ENCODE measurements at places on chromosomes 4 and X.

DNA sequence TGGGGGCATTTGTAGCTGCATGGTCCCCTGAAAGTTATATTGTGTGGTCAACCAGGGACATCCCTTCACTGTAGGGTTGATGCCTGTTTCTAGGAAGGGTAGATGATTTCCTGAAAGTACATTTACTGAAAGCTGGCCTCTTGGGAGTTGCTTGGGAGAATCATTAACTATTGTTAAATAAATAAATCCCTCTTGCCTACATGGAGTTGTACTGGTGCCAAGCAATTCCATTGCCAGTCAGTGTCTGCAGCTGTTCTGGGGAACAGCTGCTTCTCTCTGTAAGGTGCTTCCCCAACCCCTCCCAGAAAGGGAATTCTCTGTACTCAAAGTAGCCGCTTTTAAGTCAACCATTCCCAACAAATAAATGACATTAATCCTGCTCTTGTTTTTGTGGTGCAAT, 51.1 kb downstream of the C4orf51 start:
- peak; percentile 80 for DNase-seq

DNA sequence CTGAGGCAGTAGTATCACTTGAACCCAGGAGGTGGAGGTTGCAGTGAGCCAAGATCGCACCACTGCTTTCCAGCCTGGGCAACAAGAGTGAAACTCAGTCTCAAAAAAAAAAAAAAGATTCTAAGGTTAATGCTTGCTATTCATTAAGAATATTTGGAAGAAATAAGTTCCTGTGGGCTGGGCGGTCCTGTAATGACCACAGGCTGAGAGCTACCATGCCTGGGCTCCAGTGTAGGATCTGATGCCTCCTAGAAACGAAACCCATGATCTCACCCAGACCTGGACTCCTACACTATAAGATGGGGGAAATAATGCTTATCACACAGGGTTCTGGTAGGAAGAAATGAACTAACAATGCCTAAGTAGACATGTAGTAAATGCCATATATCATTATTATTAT, 17.8 kb downstream of the TMEM192 start:
- DNase-seq, result no peak

DNA sequence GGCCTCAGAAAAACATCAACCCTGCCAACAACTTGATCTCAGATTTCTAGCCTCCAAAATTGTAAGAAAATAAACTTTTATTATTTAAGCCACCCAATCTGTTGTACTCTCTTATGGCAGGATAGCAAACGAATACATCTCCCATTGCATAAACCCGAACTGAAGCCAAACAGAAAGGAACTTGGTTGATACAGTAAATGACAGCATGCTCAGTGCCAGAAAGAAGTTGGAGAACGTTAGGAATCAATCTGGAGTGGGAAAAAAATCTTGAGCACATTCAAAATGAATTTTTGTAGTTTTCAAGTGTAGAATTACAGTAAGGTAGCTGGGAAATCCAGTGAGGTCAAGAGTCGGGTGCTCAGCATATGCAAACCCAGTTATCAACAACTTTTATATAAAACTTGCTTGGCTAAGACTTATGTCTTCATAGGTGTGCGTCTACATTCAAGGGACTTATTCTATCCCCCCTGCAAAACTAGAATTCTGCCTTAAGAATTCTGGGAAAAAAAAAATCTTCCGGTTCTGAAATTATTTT, 157.5 kb upstream of the ANKRD50 start:
- DNase-seq, result no peak

DNA sequence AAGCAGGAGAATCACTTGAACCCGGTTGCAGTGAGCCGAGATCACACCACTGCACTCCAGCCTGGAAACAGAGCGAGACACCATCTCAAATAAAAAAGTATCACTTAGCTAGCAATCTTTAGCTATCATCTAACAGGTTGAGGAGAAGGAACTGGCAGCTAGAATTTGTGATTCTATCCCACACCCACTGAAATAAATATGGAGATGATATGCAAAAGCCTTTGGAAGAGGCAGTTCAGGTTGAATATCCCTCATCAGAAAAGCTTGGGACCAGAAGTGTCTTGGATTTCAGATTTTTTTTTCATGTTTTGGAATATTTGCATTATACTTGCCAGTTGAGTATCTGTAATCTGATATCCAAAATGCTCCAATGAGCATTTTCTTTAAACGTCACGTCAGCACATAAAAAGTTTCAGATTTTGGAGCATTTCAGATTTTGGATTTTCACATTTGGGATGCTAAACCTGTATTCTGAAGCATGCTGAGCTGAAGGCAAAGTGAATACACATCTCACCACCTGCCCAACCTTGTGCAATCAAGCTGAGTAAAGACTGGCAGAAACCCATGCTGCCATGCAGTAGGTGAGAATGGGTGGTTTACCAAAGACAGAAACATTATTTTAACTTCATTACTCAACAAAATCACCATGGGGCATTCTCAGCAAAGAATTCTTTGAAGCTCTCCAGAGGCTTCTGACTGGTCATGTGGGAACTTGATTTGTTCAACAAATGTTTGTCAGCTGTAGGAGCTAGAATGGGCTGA, 159.3 kb downstream of the SH3KBP1 start:
- no peak for DNase-seq

- no peak for DNase-seq
These were observed 18.9 kb upstream of the GPM6B start for GRCh38 chrX:13835825-13836224.

DNA sequence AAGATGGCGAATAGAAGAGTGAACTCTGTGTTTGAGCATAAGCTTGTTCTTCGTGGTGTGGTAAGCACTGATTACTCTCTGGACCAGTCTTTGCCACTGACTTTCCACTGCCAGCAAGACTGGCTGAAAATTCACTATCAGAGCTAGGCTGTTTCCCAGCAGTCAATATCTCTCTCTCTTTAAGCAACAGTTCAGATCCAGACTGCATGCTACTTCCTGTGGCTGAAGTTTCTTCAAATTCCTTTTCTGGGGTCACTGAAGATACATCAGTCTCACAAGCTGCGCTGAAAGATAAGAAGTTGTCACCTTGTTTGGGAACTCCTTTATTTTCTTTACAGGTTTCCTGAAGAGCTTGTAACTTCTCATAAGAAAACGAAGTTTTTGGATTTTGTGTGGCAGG, 54.0 kb upstream of the FAM120C start:
- no peak for DNase-seq

GRCh38 chr4:61220556-61220955, 20.4 kb downstream of the ADGRL3 start:
- no peak for DNase-seq

GRCh38 chr4:152014280-152014679, 253.5 kb upstream of the GATB start:
- no peak for DNase-seq

- no peak for DNase-seq
These were observed 198.6 kb downstream of the MAGEB5 start for GRCh38 chrX:26414534-26414933.

DNA sequence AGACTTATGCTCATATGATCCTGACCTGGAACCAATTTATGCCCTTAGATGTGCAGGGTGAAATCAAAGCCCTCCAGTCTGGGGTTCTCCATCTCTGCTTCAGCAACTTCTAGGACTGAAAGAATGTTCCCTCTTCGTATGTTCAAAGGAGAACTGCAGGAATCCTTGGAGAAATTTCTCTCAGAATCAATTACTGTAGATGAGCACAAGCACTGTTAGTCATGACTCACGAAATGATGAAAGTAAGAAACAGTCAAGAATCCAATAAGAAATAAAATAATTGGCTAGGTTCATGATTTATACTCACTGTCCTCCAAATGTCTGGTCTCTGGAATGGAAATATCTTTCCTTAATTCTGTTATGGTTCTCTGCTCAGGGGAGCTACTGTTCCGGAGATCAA, 348.2 kb downstream of the PDGFC start:
- DNase-seq, result no peak

DNA sequence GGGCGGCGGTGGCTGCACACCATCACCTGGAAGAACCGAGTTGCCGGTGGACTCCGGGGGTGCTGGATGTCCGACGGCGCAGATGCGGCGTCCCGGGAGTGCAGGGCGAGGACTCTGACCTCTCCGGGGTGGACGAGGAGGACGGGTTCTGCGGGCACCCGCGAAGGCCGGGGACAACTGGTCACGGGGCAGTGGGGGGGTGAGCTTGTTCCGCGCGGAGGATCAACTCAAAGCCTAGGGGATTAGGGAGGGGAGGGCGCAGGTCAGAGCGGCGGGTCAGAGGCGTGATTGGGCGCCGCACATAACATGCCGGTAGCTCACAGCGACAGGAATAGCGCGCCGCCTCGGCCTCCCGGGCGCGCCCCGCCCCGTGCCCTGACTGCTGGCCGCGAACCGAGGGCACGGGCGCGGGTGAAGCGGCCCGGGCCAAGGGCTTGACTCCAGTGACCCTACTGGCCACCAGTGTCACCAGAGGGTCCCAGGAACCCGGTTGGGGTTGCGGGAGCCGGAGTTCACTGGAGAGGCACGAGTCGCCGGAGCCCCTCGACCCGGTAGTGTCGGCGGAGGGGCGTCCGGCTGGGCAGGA, at the start of gene KLHL34:
KLHL34 (minus strand) TSS at position 179 of the 586 bp plus-strand sequence. CDS start 542 bp downstream, outside the sequence.
- DNase-seq, result no peak

DNA sequence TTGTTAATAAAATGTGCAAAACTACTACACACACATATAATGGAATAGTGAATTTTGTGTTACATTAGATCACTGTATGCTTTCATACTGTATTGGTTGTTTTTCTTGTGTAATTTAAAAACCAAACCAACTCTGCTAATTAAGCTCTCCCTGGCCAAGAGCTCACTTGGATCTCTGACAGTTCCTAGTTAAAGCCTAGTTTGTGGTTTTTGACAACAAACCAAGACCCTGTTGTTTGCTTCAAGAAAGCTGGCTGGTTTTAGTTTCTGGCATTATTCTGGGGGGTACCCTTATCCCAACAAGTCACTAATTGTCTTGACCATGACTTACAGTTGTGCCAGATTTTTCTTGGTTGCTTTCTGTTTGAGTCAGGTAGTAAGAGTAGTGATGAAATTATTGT, 121.4 kb upstream of the CXorf66 start:
- no peak for DNase-seq

DNA sequence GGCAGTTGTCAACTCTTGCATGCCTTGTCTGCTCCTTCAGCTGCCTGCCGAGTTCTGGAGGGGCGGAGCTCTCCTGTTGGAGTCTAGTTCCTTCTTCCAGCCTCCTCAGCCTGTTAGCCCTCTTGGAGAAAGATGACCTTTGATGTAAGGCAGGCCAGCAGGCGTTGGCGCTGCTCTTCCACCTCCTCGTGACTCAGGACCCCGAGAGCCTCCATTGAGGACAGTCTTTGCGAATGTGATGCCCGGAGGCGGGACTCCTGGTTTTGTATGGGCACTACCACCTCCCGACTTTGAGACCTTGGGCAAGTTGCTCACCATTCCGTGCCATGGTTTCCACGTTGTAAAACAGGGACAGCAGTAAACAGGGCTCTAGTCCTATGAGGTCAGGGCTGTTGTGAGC, 108.3 kb downstream of the TENM3 start:
- DNase-seq, result no peak

- no peak for DNase-seq
These were observed 92.4 kb upstream of the WDR17 start for GRCh38 chr4:175973027-175973923.

- DNase-seq, result no peak
These were observed 12.8 kb downstream of the DMP1 start for GRCh38 chr4:87662871-87663270.

GRCh38 chrX:100931925-100932285, 3.2 kb upstream of the XKRX start:
- no peak for DNase-seq

DNA sequence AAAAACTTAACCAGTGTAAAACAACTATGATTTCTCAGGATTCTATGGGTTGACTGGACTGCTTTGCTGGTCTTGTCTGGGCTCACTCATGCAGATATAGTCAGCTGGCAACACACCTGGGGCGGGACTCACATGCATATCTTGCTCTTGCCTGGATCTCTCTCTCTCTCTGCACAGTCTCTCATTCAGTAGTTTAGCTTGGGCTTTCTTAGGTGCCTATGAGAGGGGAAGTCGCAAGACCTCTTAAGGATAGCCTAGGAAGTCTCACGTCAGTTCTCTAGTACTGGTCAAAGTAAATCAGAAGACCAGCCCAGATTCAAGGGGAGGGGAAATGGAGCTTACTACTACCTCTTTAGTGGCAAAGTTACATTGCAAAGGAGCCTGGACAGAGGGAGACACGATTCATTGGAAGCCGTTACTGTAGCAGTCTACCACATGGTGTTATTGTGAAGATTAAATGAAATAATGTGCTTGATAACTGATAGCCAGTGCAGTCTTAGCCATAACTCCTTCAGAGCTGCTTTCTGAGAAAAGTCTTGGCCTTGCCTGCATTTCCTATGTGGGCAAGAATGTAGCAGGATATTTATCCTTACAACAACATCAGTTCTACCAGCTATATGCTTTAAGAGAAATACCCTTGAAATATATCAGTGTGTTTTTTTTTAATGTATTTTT, 2.1 kb downstream of the COPS4 start:
- no peak for DNase-seq

DNA sequence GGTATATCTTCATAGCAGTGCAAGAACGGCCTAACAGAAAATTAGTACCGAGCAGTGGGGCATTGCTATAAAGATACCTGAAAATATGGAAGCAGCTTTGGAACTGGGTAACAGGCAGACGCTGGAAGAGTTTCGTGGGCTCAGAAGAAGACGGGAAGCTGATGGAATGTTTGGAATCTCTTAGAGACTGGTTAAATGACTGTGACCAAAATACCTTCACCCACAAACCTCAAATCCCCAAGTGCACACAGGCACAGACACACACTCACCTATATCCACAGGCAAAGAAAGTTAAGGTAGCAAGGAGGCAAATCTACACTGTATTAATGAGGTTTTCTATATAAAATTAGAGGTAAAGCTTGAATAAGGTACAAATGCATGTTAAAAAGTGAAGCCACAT, 14.6 kb upstream of the SPRY1 start:
- DNase-seq, result no peak

DNA sequence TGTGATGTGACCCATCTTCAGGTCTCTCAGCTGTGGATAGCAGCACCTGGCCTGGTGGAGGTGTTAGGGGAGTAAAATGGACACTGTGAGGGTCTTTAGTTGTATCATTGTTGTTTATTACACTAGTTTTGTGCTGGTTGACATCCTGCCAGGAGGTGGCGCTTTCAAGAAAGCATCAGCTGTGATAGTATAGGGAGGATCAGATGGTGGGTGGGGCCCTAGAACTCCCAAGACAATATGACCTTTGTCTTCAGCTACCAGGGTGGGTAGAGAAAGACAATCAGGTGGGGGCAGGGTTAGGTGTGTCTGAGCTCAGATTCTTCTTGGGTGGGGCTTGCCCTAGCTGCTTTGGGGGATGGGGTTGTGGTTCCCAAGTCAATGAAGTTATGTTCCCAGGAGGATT, 162.8 kb downstream of the PPP1R2C start:
- DNase-seq, result peak; percentile 0

GRCh38 chr4:26290321-26290720, 30.5 kb upstream of the RBPJ start:
- peak; percentile 10 for DNase-seq

- DNase-seq, result no peak
These were observed 111.2 kb upstream of the PLS3 start for GRCh38 chrX:115449742-115450141.

GRCh38 chr4:27327421-27328181, 467.0 kb downstream of the STIM2 start:
- DNase-seq, result no peak

All from fibroblast of skin of scalp (primary cell).